Gastroesophageal sphincter (tissue), 4 donors: ENCODE measurements at places on chromosomes 6 and 20. TPM values are rescaled to one million over a fixed set of nuclear protein-coding genes. Genes with fewer than 3 reads are reported as not detected.

DNA sequence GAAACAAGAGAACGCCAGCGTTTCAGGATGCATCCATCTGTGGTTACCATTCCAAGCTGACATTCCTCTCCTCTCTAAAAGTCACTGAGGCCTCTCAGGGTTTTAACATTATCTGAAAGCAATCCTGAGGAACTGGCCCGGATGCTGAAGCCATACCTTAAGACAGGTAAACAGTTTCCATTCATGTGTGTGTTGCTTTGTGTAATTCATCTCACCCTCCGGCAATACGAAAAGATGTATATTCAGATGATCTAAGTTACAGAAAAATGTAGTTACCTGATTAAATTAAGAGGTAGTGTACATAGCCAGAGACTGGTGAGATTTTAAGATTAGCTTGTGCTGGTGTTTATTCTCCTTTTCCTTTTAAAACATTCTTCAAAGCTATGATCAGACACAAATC is 68.4 kb upstream of the BACH2 start:
- ATAC-seq: no peak

DNA sequence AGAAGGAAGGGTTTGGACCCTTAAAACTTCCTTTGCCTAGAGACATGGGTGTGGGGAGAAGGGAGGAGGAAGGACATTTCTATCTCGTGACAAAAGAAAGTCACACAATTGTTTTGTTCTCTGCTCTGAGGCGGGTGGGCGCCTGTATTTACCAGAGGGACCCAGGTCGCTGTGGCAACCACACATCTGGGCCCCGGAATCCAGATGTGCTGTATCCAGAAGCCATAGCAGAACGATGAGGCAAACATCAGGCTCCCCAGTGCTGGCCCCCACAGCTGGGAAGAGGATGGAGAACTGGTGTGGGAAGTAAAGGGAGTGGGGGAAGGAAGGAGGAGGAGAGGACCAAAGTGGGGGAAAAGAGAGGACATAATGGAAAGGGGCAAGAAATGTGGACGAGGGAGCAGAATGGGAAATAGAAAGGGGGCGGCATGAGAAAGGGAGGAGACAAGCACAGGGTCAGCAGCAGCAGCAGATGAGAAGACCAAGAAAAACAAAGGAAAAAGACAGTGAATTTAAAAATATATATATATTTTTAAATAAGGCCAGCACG is 3.4 kb upstream of the TNXB start:
- peak; percentile 8 for ATAC-seq

DNA sequence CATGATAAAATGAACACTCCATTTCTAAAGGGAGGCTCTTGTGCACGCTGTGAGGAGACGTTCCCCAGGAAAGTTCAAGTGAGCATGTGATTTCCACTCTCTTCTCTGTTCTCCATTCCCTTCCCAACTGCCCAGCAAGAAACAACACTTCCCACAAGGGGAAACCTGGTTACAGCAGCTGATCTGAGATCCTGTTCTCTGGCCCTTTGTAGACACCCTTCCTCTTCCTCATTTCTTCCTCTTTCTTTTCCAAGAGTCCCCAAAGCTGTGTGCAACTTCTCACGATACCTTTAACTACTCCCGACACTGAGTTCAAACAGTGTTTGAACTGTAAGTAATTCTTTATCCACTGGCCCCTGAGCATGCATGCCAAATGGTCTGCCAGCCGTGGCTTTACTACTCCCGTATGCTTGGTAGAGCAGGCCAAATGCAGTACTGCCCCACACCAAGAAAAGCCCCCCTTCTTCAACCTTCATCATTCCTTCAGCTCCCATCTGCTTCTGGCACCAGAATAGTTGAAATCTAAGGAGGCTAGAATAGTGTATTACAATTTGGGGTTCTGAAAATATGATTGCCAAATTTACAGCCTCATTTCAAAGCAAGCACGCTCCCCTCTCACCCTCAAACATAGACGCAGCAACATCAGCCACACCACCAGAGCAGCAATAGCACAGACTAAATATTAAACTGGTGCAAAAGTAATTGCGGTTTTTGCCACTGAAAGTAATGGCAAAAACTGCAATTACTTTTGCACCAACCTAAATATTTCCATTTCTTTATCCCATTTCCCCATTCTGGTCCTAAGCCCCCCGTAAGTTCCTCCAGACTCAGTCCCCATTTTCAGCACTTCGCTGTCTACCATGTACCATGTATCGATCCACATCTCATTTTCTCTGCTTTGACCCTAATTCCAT is 4.3 kb downstream of the HLA-DMB start:
- ATAC-seq: no peak

DNA sequence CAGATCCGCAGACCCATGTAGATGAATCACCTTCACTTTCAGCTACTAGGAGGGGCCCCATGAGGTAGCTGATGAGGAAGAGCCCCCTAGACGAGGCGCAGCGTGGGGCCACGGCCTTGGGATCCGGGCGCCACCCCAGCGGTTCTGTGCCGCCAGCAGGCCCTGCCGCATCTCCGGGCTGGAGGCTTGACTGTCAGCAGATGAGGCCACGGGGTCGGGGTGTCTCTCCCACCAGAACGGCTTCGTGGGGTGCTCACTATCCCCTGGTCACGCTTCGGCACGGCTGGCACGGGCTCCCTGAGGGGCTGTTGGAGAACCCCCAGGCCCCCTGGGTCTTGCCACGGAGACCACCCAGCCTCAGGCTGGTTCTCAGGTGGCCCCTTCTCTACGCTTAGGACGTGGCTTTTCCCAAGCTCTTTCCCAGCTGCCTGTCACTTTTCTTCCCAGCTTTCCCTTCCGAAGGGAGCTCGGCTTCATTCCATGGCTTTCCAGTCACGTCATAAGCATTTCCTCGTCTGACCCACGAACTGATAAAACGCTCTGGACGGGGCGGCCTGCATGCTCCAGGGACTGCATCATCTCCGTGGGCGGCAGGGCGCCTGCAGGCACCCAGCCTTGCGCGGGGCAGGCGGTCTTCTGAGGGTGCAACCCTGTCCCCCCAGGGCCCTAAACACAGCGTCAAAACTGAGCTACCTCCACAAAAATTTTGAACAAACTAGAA is 85.9 kb downstream of the THBS2 start:
- no peak for ATAC-seq

DNA sequence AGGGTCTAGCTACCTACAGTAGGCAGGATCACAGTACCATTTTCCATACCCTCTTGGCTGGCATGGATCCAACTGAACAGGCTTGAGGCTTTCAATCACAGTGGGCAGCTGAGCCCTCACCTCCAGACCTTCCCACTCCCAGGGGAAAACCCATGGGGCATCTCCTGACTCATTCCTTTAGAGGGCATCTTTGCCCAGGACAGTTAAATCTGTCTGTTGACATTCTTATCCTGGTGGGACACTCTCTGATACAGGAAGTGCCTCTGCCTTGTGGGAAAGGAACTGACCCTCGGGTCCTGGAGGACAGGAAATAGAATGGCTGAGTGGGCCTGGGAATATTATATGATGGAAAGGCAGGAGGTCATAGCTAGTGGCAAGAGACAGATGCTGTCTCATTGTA is 10.2 kb upstream of the EPB41L1 start:
- no peak for ATAC-seq

DNA sequence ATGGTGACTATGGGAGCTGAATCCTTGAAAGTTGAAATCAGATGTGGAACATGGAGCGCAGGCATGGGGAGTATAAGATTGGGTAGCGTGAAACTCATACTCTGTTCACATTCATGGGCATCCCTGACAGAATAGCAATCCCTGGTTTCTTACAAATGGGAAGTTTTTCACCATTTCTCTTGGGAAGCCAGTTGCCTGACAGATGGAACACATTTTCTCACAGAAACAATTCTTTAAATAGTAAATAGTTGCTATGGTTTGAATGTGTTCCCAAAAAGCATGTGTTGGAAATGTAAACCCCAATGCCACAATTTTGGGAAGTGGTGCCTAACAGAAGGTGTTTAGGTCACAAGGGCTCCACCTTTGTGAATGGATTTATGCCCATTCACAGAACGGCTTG is 262.8 kb upstream of the HS3ST5 start:
- ATAC-seq: no peak

- ATAC-seq: no peak
These were observed 25.3 kb downstream of the AAR2 start for GRCh38 chr20:36261389-36262105.

DNA sequence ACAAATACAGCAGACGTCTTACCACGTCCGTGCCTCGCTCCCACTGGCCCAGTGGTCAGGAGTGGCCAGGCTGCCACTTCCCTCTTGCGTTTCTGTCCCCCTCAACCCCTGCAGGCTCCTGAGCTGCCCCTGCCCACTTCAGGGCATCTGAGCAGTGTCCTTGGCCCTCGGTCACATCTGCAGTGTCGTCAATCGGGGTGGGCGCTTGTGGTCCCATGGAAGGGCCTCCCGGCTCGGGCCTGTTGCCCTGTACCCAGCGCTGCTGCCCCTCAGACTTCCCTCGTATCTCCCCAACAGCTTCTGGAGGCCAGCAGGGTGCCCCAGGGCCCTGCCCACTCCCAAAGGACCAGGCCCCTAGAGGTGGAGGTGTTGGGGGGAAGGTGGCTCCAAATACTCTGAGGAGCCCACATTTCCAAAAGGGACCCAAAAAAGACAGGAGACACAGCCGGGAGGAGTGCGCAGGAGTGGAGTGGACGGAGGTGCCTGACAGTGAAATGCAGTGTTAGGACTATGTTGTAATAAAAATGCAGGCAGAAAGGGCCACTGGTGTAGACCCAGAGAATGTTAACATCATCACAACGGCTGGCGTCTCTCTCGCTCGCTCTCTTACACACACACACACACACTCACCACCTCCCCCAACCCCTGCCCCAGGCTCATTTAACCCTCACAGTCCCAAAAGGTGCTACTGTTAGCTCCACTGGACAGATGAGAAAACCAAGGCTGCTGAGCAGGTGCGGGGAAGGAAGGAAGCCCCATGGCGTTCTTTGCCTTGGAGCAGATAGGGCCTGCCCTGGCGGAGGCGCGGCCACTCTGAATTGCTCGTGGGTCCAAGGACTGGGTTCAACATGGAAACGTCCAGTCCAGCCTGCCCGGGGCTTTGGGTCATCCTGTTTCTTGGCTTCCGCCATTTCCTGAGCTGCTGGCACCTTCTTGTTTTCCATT is 343.9 kb downstream of the ZFAND3 start:
- ATAC-seq: no peak

DNA sequence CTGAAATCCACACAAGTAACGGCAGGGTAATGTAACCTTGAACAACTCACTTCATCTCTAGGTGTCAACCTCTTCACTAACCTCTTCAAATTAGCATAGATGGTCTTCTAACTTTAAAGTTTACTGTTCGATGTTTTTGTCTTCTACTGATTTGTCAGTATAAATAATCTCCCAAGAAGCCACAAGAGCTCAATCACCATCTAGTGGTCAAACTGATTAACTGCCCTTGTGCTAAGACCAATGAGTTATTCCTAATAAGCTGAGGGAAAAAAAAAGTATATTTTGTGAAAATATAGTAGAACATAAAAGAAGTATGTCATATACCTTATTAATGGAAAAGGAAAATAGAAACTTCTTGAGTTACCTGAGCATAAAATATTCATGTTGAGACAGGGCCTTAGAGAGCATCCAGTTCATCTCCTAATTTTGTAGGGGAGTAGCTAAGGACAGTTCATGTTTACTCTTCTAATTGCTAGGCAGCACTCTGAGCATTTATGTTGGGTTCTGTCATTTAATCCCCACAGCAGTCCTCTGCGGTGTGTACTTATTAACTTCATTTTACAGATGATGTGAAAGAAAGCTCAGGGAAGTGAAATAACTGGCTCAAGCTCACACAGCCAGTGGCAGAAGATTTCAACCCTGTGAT is 317.1 kb downstream of the ESR1 start:
- ATAC-seq: no peak

DNA sequence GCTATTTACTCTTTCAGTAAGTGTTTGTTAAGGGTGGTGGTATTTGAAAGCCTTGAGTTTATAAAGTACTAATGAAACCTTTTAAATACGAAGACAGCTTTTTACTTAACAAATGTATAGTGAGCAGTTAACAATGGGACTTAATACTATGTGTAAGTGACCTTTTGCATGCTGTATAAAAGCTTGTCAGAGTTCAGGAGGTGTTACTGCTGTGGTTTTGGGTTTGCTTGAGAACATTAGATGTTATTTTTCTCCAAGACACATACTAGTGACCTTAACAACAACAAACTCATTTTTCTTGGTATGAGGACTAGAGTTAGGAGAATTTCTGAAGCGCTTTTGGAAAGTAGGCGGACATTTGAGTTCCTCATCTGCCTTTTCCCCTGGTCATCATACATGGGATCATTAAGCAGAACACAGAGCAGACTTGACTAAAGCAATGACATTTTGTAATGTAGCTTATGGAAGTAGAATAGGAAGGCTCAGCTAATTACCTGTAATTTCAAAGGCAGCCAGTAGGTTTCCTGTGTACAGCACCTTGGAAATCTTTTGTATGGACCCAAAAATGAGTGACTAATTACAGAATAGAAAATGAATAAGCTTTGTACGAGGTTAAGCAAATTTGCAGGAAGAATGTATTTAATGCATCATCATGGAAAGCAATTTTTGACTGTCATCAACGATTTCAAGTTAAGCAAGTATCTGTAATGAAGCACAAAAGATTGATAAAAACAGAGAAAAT is 14.1 kb downstream of the CDYL start:
- no peak for ATAC-seq

Gene DLL1
- total RNA-seq: 6.1 TPM

Gene MYBL2
- not detected for total RNA-seq

Gene NR2E1
- total RNA-seq: not detected

Gene GTF2H4
- total RNA-seq: 9.4 TPM

Gene SLC29A1
- 281 TPM for total RNA-seq

Gene KCNK15
- total RNA-seq: 3.6 TPM

Gene TRIM38
- 10.4 TPM for total RNA-seq

Gene RAET1L
- total RNA-seq: not detected
